Stimulated activated CD4-positive, alpha-beta T cell treated with anti-CD3 and anti-CD28 coated beads, Interleukin-15, amount 100 ng/mL, for 1 hour (primary cell): ENCODE measurements at places on chromosomes 4 and X.

DNA sequence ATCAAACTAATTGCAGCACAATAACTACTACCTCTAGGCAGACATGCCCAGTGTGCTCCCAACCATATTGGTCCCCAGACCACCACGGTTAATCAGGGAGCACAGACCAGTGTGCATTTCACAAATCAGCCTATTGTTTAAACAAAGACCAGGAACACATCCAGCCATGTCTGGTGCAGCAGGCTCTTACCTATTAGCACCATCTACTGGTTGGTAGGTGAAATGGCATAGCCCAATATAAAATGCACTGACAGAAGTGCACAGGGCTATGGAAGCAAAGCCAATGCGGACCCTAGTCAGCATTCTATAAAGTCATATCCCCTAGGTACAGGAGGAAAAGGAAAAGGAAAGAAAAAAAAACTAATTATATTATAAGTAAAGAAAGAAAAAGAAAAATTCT, 15.5 kb upstream of the CYLC1 start:
- no peak for DNase-seq

- DNase-seq: no peak
Measured at GRCh38 chr4:24704149-24704548, 91.2 kb upstream of the SOD3 start.

- no peak for DNase-seq
Measured at GRCh38 chrX:24759786-24760185, 66.1 kb downstream of the POLA1 start.

DNA sequence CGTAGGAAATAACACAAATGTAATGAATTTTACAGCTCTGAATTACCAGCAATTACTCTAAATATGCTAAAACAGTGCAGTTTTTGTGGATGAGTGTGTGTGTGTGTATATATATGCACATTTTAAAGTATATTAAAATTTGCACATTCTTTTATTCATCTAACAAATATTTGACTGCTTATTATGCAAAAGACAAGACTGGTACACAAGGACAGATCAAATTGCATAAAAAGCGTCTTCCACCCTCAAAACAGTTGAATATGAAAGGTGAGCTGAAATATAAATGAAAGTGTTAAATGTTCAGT, 13.9 kb downstream of the ZAR1 start:
- no peak for DNase-seq

DNA sequence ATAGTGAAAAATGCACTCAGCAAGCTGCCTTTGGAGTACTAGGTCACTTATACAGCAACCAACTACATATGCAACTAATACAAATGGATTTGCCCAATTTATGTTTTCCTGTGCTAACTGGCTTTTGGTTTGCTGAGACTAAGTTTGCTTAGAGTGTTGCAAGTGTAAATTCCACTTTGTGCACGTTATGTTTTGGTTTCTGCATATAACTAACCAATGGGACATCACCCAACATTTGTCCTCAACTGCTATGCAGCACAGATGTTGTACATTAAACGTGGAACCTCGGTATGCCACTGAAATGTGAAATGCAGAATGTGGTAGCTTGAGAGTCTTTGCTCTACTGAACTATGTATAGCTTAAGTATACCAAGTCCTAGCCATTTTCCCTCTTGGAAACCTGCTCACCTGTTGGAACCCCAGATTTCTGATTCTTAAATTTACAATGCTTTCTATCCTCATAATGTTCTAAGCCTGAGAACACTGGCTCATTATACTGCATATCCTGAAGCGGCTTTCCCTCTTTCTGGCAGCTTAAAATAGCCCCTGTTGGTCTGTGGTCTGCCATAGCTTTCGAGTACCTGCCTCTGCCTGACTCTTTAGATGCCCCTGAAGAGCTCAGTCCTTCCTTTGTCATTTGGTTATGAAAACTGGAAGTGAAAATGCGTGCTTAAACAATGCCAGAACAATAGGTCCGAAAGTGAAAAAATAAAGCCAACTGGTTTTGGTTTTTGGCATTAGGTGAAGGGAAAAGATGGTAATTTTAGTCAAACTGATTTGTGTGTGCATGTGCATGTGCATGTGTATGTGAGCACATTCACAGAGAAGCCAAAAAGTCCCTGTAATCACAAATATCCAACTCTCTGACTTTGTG, 158.0 kb downstream of the SH2D1A start:
- DNase-seq: no peak

DNA sequence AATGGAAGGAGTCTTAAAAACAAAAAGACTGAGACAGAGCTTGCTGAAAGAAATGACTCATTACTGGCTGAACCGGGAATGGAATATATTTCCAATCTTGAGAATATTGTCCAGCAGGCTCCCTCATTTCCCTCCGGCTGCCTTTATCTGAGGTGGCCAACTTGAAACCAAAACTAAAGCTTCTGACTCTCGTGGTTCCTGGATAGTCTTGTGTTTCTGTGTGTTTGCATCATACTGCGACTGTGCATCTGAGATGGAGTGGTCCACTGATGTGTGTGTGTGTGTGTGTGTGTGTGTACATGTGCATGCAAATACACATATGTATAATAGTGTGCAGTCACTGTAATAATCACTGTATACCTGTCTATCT, 145.6 kb upstream of the SCML1 start:
- no peak for DNase-seq

GRCh38 chr4:171896426-171896825, 83.2 kb downstream of the GALNTL6 start:
- no peak for DNase-seq

GRCh38 chr4:128517739-128518510, 230.3 kb upstream of the PGRMC2 start:
- DNase-seq: no peak

GRCh38 chrX:123189338-123189737, 5.3 kb downstream of the GRIA3 start:
- no peak for DNase-seq

DNA sequence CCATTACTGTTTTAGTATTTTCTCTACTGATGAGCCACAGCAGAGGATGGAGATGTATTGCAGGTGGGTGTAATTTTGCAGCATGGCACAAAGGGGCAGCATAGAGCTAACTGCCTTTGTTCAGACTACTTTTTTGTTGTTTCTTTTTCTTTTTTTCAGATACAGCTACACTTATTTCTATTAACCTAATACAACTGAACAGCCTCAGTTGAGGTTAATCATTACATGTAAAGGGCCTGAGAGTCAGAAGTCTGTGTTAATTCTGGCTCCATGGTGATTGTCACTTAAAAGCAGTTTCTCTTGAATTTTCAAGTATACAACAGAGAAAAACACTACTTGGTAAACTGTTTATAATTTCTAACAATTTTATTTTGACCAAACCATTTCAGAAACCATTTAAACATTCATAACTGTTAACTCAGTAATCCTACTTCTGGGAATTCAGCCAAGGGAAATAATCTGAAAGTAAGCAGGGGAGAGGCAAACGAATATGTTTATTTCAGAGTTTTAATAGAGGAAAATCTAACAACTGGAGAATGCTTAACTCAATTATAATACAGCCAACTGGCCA, 13.9 kb upstream of the PPEF2 start:
- no peak for DNase-seq

GRCh38 chrX:56498756-56499155, 64.7 kb upstream of the UBQLN2 start:
- DNase-seq: no peak

DNA sequence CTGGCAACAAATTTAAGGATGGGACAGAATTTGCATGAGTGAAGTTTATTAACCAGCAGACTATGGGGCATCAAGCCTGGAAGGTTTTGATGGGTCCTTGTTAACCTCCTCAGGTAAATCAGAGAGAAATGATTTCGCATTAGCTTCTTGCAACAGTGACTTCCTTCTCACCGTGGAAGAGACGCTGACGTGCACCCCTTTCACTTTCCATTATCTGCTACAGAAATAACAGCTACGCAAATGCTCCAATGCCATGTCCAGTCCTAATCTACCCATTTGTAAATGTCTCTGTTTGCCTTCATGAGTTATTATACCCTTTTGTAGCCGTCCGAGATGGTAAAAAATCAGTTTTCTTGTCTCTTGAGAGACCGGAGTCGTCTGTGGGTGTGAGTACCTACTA, 100.3 kb downstream of the SLC34A2 start:
- no peak for DNase-seq

DNA sequence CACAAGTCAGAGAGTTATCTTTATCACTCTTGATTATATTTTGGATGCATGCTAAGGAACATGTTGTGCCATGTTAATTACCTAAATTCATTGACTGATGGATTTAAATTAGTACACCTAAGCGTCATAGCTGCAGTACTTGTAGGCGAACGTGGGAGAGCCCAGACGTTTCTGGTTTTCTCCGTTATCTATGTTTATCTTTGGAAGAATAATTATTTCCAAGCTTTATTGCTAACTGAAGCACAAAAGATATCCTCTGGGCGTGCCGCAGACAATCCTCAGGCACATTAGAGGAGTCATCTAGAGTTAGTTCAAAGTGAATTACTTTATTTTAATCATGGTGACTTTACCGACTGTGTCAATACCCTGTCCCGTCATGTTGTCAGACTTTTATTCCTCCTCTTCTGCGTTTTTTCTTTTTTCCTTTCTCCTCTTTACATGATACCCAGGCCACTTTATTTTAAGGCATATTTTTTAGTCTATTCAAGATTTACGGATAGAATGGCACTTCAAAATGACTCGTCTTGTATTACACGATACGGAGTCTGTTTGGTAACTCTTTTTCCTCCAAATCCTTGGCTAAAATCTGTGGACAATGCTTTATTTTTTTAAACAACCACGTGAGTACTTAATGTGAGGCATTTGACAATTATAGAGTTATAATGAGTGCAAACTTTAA, 632.0 kb upstream of the TENM3 start:
- DNase-seq: no peak

DNA sequence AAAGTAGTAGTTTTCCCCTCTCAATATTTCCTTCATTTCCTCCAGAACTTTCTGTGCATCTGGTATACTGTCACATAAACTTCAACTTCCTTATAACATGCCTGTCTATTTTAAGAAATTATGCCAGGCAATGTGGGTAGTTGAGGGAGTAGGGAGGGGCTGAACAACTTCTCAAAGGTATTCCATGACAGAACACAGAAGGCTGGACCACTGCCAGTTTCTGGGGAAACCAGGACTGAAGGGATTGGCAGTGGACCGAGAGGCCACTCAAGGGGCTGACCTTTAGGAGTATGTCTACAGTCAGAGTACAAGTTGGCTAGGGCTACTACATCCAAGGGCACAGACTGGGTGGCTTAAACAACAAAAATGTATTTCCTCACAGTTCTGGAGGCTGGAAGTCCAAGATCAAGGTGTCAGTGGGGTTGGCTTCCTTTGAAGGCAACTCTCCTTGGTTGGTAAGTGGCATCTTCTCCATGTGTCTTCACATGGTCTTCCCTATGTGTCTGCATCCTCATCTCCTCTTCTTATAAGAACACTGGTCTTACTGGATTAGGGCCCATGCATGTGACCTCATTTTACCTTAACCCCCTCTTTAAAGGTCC, 6.9 kb downstream of the SH3RF1 start:
- DNase-seq: no peak

DNA sequence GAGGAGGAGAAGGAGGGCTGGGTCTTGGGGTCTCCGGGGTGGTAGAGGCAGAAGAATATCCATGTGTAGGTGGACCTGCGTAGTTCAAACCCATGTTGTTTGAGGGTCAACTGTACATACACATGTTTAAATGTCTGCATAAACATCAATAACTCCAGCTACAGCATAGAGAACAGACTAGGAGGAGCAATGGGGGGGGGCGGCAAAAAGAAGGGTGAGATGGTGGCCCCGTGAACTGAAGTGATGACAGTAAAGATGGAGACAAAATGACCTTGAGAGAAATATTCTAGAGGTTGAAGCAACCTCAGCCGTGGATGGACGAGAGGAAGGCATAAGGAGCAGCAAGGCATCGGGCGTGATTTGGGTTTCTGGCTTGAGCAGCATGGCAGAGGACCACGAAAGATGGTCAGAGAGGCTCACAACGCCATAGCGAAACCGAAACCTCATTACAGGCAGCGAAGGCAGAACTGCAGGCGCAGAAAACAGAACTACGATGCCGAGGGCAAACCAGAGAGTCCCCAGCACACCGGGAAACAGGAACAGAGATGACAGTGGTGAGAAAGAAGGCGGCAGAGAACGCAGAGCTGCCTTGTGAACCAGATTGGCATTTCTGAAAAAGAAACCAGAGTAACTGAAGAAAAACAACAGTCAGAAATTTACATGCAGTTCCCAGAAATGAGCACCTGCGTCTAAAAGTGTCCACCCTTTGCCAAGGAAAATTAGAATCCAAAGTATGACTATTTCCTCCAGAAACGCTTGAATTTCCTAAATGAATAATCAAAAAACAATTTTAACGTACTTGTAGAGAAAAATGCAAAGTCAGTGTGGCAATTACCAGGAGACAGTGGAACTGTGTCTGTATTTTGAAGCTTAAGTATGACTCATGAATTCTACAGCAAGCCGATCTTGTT, 50.3 kb upstream of the ENPP6 start:
- peak; percentile 47 for DNase-seq

DNA sequence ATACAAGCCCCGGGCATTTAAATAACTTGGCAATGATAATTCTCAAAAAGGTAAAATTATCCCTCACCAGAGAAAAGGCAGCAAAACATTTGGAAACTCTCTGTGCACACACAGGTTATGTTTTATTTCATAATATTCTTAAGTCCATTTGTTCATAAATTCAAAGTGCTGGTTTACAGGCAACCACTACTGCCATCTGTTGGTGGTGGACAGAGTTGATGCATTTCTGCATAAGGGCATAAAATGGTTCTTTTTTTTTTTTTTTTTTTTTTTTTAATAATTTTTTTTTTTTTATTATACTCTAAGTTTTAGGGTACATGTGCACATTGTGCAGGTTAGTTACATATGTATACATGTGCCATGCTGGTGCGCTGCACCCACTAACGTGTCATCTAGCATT, 31.5 kb upstream of the IL21 start:
- DNase-seq: no peak

GRCh38 chrX:41881166-41881565, 42.2 kb downstream of the CASK start:
- no peak for DNase-seq

GRCh38 chrX:109283870-109284269, 198.0 kb downstream of the GUCY2F start:
- DNase-seq: no peak

- DNase-seq: no peak
Measured at GRCh38 chr4:20305976-20306375, 54.3 kb downstream of the SLIT2 start.

- DNase-seq: no peak
Measured at GRCh38 chrX:23799469-23800065, 16.6 kb downstream of the SAT1 start.

- DNase-seq: no peak
Measured at GRCh38 chrX:10079231-10079630, 77.5 kb upstream of the CLCN4 start.

DNA sequence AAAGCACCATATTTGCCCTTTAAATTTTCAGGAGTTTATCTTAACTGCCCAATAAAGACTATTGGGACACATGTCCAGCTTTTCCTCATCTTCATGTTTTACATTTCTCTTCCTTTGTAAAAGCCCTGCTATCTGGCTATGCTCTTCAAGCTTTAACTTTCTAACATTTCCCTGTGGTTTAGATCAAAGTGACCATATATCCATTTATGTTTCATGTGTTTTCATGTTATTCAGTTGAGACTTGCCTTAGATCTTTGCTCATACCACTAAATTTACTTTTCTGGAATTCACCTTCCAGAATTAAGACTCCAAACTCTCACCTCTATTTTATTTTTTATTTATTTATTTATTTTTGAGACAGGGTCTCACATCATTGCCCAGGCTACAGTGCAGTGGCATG, 78.5 kb downstream of the EFHC2 start:
- DNase-seq: no peak

- no peak for DNase-seq
Measured at GRCh38 chr4:83150653-83151330, 36.3 kb upstream of the PLAC8 start.
